Renal cortex interstitium (tissue), 15 donors: ENCODE measurements at places on chromosomes 16 and 17.

GRCh38 chr16:86604436-86605193 lies 26.3 kb downstream of the FOXL1 start:
- no peak for DNase-seq

GRCh38 chr17:71180801-71181385 lies 939.9 kb upstream of the SOX9 start:
- DNase-seq, result peak; percentile 52

- DNase-seq, result no peak
Measured at GRCh38 chr16:30853758-30854157, 40.1 kb downstream of the BCL7C start.

GRCh38 chr17:67088639-67089038 lies 44.3 kb downstream of the CACNG1 start:
- DNase-seq, result no peak

DNA sequence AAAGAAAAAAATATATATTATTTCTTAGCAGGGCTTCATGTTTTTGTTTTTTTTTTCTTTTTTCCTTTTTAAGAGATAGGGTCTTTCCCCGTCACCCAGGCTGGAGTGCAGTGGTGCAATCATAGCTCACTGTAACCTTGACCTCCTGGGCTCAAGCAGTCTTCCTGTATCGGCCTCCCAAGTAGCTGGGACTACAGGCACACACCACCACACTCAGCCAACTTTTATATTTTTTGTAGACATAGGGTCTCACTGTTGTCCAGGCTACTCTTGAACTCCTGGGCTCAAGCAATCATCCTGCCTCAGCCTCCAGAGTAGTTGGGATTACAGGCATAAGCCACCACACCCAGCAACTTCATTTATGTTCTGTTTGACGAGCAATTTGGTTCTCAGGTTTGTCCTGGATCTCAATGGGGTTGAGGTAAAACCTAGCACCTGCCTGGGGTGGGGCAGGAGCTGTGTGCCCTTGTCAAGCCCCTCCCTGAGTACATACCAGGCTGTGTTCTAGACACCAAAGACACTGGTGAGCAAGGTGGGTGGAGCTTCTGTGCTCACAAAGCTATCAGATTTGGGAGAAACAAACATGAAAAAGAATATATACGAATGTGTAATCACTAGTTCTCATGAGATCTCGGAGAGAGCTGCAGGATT lies 19.2 kb downstream of the GPT2 start:
- DNase-seq, result no peak

DNA sequence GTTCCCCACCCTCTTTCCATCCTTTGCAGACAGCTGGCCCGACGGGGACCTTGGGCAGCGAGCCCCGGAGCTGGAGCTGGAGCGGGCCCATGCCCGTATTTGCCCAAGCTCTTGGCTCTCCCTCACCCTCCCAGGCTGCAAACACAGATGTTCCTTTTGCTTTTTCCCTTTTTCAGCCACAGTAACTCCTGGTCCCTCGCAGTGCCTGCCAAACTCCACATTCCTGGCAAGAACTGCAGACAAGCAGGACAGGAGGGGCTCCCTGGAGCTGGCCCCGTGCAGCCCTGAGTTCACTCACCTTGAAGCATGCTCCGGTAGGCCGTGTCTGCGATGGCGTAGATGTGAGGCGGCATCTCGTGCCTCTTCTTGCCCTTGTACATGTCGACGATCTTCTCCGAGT lies 33.9 kb downstream of the MYH11 start:
- no peak for DNase-seq

- DNase-seq, result no peak
Measured at GRCh38 chr16:56558024-56558747, 6.7 kb upstream of the MT4 start.
